ENCODE measurements at places on chromosomes 1 and 21.

- DNase-seq = no peak
Measured at GRCh38 chr1:2331200-2331544, 60.2 kb downstream of the MORN1 start.

DNA sequence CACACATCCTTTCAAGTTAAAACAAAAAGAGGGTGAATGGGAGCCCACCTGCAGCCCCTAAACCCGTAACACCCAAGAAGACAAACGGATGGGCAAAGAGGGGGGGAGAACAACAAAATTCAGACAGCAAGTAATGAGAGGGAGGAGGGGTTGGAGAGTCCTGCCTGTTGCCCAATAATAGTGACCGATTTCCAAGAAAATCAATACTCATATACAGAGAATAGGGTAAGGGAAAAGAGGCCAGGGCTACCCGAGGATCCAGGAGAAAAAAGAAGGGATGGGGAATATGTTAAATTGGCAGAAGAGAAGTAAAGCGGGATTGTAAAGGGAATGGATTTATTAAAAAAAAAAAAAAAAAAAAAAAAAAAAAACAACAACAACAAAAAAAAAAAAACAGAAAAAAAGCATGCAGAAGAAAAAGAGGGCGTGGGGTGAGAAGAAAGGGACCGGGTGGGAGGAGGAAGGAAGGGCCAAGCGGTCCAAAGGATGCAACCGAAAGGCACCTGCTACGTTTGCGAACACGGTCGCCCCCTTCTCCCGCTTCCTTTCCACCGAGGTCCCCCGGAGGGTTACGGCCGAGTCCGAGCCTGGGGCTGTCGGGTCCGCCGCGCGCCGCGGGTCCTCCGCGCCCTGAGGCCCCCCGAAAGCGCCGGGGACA, 930 bp downstream of the SLC30A10 start:
- DNase-seq = no peak

GRCh38 chr1:58968360-58968952, 184.6 kb upstream of the JUN start:
- DNase-seq = peak; percentile 24

DNA sequence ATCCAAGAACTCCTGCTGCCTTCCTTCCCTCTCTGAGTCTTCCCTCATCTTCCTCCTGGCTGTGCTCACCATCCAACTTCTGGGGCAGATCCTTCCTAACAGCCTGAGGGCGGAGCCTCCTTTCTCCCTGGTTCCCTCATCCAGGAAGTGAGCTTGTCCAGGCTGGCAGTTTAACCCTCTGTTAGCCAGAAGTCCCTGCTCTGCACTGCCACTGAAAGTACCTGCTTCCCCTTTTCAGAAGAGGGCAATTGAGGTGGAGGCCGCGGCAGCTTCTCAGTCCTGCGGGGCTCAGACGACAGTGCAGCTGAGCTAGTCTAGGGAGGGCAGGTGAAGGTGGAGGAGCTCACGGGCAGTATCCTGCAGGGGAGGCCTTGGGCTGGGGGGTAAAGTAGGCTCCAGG, 149.1 kb downstream of the FCRL5 start:
- no peak for DNase-seq

DNA sequence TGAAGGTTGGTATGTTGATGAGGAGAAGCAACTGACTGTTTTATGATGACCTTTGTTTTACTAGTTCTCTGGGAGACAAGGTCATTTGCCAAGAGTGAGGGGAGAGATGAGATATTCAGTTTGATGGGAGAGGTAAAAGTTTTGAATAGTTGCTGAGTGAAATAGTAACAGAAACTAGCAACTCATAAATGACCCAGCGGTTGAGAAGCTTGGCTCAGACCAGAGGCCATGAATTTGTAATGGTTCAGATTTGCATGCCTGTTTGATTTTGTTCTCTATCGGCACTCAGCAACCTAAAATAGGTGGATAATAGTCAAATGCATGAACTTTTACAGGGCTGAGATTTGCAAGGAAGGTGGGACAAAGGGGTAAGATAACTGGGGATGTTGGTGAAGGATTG, 6.6 kb downstream of the CCDC30 start:
- DNase-seq = no peak

DNA sequence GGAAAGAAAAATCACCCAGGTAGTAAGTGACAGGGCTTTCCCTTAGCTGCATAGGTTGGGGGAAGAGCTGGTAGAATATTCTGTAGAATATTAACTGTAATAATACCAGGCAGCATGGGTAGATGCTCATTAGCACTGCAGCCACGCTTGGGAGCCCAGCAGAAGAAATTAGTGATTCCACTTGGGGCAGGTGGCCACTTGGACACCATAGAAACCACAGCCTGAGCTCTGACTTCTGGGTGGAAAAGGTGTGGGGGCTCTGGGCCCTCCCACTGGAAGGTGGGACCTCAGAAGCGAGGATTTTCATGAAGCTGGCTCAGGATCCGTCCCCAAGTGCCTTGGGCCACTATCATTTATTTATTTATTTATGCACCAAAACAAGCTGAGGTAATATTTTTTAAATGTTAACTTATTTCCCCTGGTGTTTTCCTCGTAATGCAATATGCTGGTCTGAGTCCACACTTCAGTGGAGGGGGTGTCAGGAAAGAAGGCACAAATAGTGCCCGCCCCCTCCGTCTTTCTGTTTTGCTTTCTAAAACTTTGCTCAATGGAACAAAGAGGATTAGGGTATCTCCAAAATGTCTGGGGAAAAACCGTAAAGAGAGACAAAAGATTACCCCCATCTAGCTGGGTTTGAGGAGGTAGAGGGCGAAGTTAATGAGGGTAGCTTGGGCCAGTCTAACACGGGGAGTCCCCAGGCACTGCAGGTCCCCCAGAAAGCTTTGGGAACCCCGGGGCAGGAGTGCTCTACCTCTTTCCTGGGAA, 75.2 kb upstream of the GADD45A start:
- no peak for DNase-seq

DNA sequence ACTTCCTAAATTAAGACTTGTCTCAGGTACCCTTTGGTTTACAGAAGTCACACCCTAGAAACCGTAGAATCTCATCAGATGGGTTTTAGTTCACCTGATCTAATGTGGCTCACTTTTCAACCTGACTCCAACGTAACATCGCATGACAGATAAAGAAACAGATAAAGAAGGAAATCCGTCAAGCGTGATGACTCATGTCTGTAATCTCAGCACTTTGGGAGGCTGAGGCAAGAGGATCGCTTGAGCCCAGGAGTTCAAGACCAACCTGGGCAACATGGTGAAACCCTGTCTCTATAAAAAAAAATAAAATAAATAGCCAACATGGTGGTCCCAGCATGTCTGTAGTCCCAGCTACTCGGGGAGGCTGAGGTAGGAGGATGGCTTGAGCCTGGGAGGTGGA, 97.3 kb downstream of the SPSB1 start:
- DNase-seq = no peak

DNA sequence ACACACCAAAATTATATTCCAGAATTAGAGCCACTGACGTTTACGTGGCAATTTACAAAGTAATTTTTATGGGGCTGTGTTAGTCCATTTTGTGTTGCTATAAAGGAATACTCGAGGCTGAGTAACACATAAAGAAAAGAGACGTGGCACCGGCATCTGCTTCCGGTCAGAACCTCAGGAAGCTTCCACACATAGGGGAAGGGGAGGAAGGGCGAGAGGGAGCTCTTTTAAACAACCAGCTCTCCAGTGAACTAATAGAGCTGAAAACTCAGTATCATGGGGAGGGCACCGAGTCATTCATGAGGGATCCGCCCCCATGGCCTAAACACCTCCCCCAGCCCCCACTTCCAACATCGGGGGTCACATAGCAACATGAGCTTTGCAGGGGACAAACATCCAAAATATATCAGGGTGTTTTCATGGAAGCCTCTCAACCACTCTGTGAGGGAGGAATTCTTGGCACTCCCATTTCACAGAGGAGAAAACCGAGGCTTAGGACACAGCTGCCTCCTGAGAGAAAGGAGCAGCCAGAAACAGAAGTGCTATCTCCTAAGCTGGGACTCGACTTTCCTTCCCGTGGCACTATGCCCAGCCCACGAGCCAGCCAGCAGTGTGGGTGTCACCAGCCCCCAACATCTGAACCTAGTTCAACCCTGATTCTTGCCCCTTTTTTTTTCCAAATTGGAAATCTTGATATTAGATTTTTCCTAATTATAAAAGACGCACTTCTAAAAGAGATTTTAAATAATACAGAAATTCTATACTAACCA, 29.2 kb downstream of the MIS18A start:
- DNase-seq = no peak

DNA sequence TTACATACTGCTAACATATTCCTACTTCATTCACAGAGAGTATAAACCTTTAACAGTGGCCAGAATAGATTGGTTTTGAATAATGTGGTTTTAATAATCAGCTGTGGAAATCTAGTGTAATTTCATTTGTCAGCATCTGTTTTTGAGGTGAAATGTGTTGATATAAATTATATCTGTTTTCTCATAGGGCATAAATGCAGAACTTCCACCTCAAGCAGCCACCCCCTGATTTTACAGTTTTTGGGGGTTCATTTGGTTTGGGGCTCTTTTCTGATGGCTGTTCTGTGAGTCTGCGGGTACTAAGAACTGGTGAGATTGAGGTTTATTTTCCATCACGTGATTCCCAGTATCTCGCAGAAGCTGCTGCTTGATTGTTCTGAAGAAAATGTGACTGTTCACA, 23.2 kb downstream of the EDARADD start:
- DNase-seq = no peak

DNA sequence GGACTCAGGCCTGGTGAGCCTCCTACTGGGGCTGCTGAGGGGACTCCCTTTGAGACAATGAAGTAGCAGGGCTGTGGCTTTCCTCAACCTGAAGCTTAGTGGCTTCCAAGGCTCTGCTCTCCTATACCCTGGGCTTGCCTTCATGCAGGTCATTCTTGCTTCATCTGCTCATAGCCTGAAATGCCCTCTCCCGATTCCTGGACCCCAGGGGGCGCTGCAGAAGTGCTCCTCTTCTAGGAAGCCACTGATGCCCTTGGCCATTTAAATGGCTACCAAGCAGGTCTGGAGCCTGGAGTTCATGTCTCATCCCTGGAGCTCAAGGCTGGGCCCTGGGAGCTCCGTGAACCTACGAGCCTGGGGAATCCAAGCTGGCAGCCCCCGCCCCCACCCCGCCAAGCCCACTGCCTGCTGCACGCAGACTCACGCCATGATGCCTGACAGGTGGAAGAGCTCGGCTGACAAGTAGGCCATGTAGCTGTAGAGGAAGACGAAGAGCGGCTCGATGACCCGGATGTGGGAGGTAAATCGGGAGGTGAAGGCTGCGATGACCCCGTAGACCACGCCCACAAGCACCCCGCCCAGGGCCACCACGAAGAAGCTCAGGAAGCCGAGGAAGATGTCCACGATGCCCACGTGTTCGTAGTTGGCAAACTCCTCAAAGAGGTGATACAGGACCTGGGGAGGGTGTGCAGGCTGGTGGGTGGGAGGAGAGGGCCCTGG, 45.7 kb downstream of the SLC9A1 start:
- DNase-seq = no peak

GRCh38 chr1:109395602-109396512, 1.9 kb downstream of the SORT1 start:
- DNase-seq = no peak
